ENCODE measurements at places on chromosomes 1 and 21. TPM values are rescaled to one million over a fixed set of nuclear protein-coding genes. Genes with fewer than 3 reads are reported as not detected.

SAMSN1 gene
- total RNA-seq = 47.5 TPM

DNA sequence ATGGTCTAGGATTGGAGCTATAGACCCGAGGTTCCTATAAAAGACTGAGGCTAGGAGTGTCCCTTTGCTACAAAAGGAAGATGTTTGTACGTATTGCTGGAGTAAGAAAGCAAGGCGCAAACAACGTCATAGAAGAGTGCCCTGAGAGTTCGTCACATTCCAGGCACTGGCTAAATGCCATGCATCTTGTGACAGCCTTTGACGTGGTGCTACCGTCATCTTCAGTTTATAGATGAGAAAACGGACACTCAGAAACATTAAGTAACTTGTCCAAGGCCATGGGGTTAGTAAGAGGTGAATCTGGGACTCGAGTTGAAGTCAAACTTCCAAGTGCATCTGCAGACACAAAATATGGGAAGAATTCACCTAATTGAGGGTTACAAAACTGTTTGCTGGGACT, 104.2 kb upstream of the SLC45A1 start:
- no peak overlapping the region for H3K4me3 ChIP-seq
- DNase-seq = no peak
- peaks cover 21% of the 10 kb centered on the region for H3K4me1 ChIP-seq
- no peak overlapping the region for H3K27ac ChIP-seq
- peaks cover 45% of the 10 kb centered on the region for H3K27me3 ChIP-seq

- no peak for DNase-seq
- no peak overlapping the region for H3K4me3 ChIP-seq
- H3K27me3 ChIP-seq = no peaks in the 10 kb centered on the region
- no peak overlapping the region for H3K27ac ChIP-seq
- peaks cover 8% of the 10 kb centered on the region for H3K4me1 ChIP-seq
Observed at GRCh38 chr1:77382366-77382765, 100.5 kb downstream of the AK5 start.

LRRC3 gene
- total RNA-seq = 2.8 TPM

- no peak for DNase-seq
- no peaks in the 10 kb centered on the region for H3K36me3 ChIP-seq
- H3K27ac ChIP-seq = no peak overlapping the region
- H3K4me1 ChIP-seq = peaks cover 14% of the 10 kb centered on the region
Observed at GRCh38 chr1:27594564-27595510, 9.1 kb downstream of the AHDC1 start.

GRCh38 chr1:185821612-185822385, 87.6 kb downstream of the HMCN1 start:
- H3K4me1 ChIP-seq = no peaks in the 10 kb centered on the region
- no peak overlapping the region for H3K27ac ChIP-seq
- no peak overlapping the region for H3K4me3 ChIP-seq

DNA sequence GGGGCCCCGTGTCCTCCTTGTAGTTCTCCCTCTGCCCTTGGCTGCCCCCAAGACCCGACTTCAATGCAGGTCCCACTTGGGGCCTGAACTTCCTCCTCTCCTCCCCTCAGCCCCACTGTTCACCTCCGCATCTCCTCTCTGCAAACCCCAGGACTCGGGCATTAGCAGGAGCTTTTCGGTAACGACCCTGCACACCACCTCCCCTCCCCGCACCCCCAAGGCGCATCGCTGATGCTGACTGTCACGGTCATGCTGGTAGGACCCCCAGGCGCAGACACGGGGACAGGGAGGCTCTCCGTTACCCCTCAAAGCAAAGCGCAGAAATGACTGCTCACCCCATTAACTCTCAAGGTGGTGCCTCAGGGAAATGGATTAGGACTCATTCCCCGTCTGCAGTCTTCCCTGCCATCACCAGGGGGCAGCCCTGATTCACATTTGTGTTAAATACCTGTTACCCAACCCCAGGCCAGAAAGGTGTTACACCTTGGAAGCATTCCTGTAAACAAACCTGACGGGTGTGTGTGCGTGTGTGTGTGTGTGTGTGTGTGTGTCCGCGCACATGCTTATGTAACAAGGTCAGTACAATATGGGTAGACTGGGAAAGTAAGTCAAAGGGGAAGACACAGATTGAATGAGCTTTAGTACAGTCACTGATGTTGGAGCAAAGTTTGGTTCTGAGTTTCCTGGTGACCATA, 6.4 kb upstream of the GUCA2B start:
- no peak overlapping the region for H3K4me3 ChIP-seq
- DNase-seq = peak; percentile 80
- peaks cover 2% of the 10 kb centered on the region for H3K27me3 ChIP-seq
- no peak overlapping the region for H3K27ac ChIP-seq
- H3K36me3 ChIP-seq = no peaks in the 10 kb centered on the region

RPS6KC1 gene
- 5.9 TPM for total RNA-seq

DNA sequence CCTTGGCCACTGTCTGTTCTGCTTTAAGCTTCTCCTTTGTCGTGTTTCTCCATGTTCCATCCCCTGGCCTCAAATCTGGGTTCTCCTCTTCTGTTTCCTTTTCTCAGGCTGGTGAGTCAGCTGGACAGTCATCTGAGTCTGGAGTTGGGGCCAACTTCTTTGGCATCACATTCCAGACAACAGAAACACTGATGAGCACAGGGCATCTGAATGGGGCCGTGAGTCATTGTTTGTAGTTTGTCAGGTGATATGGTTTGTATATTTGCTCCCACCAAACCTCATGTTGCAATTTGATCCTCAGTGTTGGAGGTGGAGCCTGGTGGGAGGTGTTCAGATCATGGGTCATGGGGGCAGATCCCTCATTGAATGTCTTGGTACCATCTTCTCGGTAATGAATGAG, 14.3 kb upstream of the OLIG2 start:
- H3K36me3 ChIP-seq = no peaks in the 10 kb centered on the region
- peaks cover 32% of the 10 kb centered on the region for H3K27me3 ChIP-seq
- H3K4me3 ChIP-seq = no peak overlapping the region
- DNase-seq = no peak

- no peaks in the 10 kb centered on the region for H3K4me1 ChIP-seq
- H3K4me3 ChIP-seq = no peak overlapping the region
Observed at GRCh38 chr1:59674595-59674994, 140.2 kb upstream of the HOOK1 start.

All from activated CD4-positive, alpha-beta memory T cell treated with anti-CD3 and anti-CD28 coated beads for 36 hours (primary cell).